ENCODE measurements at places on chromosomes 3 and 15. TPM values are rescaled to one million over a fixed set of nuclear protein-coding genes. Genes with fewer than 3 reads are reported as not detected.

GRCh38 chr3:104438706-104439105, 928.0 kb upstream of the ALCAM start:
- no peak for DNase-seq

- no peak for DNase-seq
Measured at GRCh38 chr3:17709236-17709810, 33.1 kb downstream of the TBC1D5 start.

The ADAMTSL3 gene
- 0.67 TPM for total RNA-seq

GRCh38 chr3:55332176-55332575, 154.9 kb downstream of the WNT5A start:
- no peak for DNase-seq

The TJP1 gene
- total RNA-seq, result 148 TPM

The IGSF11 gene
- not detected for total RNA-seq

DNA sequence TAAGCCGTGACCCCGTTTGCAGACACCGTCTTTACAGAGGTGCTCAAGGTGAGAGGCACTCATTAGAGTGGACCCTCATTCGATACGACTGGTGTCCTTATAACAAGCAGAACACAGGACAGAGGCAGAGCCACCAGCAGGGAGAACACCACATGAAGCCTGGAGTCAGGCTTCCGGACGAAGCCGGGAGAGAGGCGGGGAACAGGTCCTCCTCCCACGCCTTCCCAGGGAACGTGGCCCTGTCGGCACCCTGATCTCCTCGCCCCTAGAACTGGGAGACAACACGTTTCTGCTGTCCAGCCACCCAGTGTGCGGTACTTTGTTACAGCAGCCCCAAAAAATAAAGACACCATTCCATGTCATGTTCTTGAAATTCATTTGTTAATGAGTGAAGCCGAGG, 33.6 kb downstream of the ZDHHC19 start:
- DNase-seq, result no peak

GRCh38 chr3:131630807-131631206, 128.0 kb upstream of the MRPL3 start:
- DNase-seq, result no peak

Measured in kidney epithelial cell (primary cell).